Renal pelvis (tissue), 12 donors: ENCODE measurements at places on chromosomes 1 and 21. TPM values are rescaled to one million over a fixed set of nuclear protein-coding genes. Genes with fewer than 3 reads are reported as not detected.

- no peak for DNase-seq
These were observed 55.1 kb upstream of the RGS4 start for GRCh38 chr1:163013826-163014600.

The OPRD1 gene
- 0.43 TPM for polyA plus RNA-seq

- DNase-seq, result no peak
These were observed 48.6 kb upstream of the PLA2G2C start for GRCh38 chr1:20234788-20235535.

The LINGO4 gene
- not detected for polyA plus RNA-seq

The CYP4A22 gene
- polyA plus RNA-seq, result 6.3 TPM

- DNase-seq, result no peak
These were observed 25.2 kb downstream of the ETS2 start for GRCh38 chr21:38830671-38831525.

DNA sequence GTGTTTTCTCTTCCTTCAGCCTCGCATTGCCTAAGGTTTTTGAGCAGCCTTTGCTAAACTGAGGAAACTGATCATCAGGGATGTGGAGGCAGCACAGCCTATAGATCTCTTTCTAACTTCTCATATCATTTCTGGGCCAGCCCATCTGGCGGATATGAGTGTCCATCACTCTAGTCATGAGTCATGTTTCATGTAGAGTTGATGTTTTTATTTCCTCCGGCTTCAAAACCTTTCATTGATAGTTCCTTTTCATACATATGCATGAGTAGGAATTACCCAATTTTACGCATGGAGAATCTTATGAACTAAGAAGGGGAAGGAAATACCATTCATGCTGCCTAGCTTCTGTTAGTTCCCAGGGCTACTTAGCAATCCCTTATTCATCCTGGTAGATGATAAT lies 66.3 kb downstream of the SPATA46 start:
- DNase-seq, result no peak

DNA sequence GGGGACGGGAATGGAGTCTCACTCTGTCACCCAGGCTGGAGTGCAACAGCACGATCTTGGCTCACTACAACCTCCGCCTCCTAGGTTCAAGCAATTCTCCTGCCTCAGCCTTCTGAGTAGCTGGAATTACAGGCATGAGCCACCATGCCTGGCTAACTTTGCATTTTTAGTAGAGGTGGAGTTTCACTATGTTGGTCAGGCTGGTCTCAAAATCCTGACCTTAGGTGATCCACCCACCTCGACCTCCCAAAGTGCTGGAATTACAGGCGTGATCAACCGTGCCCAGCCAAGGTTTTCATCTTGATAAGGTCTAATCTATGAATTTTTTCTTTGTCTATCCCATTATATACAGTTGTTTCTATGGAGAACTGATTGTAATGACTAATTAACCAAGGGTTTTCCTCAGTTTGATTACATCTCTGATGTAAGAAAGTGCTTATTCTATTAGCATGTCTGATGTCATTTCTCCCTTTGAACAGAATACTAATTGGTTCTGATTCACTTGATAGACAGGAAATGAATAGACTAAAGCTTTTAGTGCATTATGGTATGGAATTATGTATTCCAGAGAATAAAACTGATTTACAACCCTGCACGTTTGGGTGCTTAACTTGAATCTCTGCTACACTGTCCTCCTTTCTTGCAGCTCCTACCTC lies 11.9 kb downstream of the PACC1 start:
- no peak for DNase-seq

DNA sequence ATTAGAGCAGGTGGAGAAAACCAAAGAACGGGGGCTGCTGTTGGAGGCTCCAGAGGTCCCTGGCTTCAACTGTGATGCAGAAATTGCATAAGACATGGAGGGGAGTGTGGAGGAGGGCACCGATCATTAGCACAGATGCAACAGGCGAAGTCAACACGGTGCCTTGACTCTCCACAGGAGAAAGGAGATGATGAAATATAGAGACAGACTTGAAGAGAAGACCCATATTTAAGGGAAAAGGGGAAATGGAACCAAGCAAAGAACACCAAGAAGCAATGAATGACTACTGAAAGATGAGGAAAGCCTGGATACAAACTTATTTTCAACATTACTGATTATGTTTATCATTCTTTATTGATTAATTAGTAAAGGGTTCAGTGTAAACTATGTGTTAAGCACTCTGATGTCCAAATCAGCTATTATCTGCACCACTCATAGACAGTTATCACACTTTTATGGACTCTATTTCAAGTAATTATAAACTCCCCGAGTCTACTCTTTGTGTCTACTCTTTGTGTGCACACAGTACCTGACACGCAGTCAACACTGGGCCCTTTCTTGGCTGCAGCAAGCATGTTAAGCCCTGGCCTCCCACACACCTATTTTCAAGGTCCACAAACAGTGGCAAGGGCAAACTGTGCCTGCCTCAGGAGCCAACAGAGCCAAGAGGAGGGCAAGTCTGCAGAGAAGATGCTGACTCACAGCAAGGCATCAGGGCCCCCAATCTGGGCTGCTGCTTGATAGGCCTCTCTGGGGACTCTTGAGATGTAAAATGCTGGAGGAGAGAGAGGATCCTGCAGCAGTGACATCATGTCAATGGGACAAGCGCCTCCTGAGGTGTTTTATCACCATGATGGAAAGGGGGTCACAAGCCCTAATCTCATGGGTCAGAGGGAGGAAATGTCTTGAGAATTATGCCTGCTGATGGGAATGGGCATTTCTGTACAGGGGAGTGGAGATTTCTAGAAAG lies 17.6 kb downstream of the PCNX2 start:
- DNase-seq, result no peak

DNA sequence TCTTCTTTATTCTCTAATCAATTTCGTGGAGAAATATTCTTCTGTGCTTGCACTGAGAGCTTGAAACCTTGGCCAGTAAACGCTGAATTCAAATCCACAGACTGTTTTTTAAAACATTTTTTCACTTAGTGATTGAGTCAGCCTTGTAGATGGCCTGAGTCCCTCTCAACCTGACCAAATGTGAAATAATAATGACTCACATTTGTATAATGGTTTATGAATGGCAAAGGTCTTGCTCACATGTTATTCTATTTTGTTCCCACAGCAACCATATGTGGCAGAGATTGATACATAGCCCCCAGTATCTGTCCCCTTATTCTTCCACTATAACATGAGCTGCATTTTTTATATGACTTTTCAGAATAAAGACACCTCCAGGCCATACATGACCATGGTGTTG lies 47.8 kb upstream of the CCDC190 start:
- no peak for DNase-seq

The PCNX2 gene
- polyA plus RNA-seq, result 11.4 TPM

DNA sequence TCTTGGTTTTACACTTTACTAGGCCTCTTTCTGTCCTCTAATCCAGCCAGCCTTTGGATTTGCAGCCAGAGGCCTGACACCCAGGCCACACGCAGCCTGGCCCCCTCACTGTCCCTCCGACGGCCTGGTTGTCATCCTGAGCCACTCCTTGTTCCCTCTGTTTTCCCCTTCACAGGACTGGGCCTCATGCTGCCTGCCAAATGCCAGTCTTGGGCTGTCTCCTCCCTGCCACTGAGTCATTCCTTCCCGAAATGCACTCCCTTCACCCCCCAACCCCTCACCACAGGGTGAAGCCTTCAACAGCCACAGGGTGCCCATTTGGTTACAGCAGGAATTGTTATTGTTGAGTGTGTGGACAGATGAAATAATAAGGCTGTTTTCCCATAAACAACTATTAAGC lies 21.3 kb downstream of the ACOT11 start:
- no peak for DNase-seq

The SPRR1B gene
- polyA plus RNA-seq, result not detected
